Cortex of kidney (tissue), 1 donor: ENCODE measurements at places on chromosomes 7 and 10.

GRCh38 chr10:90964781-90965465, 44.0 kb upstream of the ANKRD1 start:
- no peak for DNase-seq

DNA sequence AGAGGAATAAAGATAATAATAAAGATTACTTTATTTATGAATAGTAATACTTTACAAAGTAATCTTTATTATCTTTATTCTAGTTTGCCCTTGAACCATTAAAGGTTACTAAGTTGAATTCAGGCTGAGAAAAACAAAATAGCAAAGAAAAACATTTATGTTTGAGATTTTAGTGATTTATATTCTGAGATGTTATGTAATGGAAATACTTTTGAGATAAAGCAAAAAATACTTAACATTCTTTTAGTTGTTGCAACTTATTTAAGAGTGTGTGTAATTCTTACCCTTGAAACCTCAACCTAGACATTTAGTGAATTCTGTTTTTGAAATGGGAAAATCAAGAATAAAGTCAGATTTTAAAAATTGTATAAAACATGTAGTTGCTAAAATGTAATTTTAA, 40.0 kb downstream of the MINPP1 start:
- DNase-seq, result no peak

GRCh38 chr7:73519867-73520672, 2.0 kb downstream of the BAZ1B start:
- no peak for DNase-seq

- no peak for DNase-seq
Measured at GRCh38 chr10:49396666-49396999, 744 bp upstream of the DRGX start.

DNA sequence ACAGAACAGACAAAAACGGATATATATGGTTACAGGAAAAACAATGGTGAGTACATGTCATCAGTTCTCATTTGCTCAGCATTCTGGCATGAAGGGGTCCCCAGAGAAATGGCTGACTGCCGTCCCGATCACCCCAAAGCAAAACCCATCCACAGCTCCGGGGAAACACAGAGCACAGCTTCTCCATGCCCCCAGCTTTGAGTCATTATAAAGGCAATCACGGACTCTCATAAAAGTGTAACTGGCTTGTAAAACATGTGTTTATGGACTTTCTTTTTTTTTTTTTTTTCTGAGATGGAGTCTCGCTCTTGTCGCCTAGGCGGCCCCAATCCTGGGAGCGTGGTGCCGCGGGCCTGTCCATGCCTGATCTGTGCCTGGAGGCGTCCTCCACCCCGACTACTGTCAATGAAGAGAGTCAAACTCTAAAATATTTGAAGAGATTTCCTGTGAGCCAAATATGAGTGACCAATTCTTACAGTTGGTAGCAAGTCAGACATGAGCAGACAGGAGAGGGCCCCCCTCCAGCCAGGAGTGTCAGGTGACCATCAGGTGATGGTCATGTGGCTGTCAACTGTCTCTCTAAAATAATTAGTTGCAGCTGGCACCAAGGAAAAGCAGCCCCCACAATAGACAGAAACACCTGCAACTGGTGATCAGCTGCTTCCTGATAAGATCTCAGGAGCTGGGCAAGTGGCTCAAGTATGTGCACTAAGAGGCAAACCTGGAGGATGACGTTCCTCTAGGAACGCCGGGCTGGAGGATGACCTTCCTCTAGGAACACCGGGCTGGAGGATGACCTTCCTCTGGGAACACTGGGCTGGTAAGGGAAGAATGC, 21.7 kb upstream of the NOM1 start:
- DNase-seq, result no peak

GRCh38 chr7:167976-168791, 24.2 kb upstream of the FAM20C start:
- no peak for DNase-seq

- no peak for DNase-seq
Measured at GRCh38 chr7:150738591-150739001, 1.4 kb downstream of the GIMAP5 start.

DNA sequence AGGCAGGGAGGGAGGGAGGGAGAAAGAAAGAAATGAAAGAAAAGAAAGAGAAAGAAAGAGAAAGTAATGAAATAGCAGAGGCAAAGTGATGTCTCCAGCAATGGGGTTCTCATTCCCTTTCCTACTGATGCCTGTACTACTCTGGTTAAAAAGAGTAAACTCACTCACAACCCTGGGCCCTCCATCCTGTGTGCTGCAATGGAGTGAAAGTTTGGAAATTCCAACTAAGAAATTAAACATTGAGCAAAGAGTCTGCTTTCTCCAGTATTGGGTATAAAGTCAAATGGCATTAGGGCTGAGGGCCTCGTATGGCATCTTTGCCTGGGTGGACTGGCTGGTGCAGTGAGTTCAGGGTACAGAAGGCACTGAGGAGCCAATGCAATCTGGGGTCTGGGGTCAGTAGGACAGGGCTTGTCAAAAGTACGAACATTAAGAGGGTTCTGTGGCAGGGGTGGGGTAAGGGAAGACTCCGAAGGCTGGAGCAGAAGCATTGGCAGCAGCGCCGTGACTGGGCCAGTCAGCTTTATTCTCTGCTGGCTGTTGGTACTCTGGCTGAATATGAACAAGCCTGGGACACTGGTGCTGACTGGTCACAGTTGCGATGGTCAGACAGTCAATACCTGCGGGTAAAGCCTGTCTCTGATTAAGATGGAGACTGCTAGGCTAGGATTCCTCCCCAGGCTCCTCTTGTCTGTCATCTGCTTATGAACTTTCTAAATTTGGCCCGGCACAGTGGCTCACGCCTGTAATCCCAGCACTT, 24.1 kb upstream of the TNS3 start:
- no peak for DNase-seq

DNA sequence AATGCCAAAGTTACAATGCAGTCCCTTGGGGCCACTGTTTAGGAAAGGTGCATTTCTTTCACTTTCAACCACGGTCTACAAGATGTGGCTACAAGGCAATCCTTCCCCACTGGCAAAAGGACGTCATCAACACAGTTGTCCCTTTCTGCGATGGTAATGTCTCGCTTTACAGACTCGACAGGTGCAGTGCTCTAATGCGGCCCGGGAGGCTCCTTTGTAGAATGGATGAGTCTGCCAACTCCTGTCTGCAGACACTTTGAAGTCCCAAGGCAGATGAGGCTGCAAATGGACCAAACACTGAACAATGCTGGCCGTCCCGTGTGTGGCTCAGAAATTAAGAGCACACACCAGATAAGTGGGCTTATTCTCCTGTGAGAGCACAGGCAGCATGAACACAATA, 133.7 kb downstream of the PIP4K2A start:
- no peak for DNase-seq

DNA sequence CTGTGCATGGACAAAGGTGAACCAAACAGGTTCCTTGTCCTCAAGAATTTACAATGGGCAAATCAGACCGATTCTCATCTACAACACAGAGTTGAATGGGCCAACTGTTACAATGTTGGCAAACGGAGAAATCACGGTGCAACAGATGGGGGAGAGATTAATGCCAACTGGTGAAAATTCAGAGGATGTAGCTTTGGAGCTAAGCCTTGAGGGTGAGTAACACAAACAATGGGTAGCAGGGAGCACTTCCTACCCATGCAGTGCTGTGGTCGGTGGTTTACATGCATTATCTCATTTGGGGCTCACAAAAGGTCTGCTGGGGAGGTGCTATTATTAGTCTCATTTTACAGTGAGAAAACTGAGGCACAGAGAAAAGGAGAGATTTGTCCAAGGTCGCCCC, 902 bp upstream of the NFE2L3 start:
- DNase-seq, result no peak

DNA sequence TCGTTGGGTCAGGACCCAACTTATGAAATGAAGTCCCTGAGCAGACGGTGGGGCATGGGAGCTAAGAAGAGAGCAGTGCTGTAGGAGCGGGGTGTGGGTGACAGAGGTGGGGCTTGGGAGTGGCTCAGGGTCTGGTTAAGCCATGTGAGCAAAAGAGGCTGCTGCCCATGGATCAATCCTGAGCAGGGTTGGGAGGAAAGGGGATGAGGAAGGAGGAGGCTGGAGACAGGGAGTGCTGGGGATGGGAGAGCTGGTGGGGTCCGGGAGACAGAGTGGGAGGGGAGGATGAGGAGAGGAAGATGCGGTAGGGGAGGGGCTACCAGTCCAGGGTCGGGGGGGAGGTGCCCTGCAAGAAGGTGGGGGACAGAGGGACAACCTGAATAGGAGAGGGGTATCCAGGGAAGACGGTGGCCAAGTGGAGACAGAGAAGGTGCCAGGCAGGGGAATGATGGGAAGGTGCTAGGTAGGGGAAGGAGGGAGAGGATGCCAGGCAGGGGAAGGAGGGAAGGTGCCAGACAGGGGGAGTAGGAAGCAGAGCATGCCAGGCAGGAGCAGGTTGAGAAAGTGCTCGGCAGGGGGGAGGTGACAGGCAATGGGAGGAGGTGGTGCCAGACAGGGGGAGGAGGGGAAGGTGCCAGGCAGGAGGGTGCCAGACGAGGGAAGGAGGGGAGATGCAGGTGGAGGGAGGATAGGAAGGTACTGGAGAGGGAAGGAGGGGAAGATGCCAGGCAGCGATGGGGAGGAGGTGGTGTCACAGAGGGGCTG, 27.5 kb upstream of the SMARCD3 start:
- DNase-seq, result no peak

DNA sequence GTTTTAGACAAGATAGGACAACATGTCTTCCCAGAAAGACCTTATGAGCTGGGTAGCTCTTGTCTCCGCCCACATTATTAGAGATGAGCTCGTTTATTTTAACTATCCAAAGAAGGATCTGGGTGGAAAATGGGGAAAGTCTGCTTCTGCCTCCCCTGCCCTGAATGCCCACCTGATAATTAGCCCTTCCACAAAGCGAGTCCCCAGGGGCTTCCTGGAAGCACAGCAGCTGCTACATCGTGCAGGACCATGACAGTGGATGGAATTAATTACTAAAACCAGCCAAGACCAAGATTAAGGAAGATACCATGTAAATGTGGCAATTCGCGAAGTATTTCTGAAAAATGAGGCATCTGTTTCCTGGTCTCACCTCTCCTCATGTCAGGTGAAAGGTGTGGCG, 374.4 kb downstream of the PAXIP1 start:
- no peak for DNase-seq

DNA sequence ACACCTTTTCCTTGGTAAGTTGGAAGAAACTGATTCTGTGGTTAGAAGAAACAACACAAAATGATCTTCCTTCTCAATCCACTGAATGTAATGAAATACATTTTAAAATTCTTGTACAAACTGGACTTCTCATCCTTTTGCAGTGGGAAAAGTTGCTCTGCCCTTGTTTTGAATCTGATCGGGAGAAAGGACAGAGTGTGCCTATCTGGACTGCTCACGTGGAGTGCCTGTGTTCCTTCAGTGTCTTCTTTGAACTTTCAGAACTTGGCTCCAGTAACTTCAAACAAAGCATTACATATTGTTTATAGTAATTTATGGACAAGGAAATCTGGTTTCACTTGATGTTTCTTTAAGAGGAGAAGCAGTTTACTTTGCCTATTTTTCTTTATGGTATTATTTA, 17.1 kb downstream of the SLC26A3 start:
- DNase-seq, result no peak

DNA sequence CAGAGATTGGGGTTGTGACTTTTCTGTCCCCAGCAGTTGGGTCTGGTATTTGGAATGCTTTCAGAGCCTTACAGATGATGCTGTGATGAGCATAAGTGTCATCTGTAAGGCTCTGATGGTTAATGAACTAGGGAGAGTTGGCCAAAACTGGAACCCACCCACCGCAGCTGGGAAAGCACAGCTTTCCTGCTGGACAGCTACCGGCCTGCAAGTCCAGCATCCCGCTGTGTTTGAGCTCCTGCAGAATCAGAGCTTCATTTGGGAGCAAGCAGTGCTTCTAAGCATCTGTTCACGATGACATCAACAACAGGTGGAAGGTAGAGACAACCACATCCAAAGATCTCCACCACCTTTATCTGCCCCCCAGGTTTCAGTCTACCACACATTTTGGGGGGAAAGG, 11.7 kb downstream of the UCN3 start:
- no peak for DNase-seq

- DNase-seq, result no peak
Measured at GRCh38 chr10:78277314-78278057, 243.8 kb downstream of the RPS24 start.

DNA sequence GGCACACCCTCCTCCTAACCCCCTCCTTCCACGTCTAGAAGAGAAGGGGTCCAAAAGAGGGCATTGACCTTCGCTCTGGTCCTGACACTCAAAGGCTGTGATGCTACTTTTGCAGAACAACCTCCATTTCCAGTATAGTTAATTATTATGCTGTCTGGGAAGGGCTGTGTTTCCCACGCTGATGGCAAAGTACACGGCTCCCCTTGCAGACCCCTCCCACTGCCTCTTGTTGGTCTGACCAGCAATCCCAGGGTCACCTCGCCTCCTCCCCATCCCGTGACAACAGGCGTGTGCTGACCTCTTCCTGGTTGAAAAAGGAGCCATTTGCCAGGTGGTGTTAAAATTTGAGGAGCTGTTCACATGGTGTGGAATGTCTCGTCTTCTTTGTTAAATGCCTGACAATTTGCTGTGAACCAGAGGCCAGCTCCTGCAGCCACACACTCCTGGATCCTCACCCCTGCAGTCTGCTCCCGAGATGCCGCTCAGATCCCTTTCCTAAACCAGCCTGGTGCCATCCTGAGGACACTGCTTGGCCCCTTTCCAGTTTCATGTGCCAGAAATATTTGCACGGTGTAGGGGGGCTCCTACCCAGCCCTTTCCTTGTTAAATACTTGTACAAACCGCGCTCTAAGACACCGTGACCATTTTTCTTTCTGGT, 321.7 kb downstream of the WDR37 start:
- DNase-seq, result no peak

DNA sequence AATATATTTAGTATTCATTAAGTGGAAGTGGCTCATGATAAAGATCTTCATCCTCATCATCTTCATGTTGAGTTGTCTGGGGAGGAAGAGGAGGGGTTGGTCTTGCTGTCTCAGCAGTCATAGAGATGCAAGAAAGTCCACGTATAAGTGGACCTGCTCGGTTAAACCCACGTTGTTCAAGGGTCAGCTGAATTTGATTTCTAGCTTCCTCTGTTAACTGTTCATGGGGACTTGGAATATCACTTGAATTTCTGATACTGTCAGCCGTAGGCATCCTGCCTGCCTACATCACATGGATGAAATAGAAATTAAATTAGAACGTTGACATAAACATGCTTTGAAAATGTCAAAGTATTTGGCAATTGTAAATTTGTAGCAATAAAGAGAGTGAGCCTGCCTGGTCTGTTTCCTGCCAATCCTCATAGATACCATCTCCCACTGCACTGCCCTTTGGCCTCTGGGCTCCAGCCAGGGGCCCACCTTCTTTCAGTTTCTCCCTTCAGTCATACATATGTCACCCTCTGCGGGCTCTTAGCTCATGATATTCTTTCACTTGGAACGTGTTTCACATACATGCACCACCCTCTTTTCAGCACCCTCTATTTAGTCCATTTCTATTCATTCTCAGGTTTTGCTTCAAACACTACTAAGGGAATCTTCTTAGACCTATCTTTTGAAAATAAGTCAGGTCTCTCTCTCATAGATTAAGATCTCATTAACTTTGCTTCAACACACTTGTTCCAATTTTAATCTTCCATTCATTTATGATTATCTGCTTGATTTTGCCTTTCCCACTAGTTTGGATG, 376.3 kb downstream of the IPMK start:
- no peak for DNase-seq
